CD4-positive, alpha-beta T cell treated with Interleukin-12 subunit alpha and Interleukin-12 subunit beta, for 1 hour (primary cell): ENCODE measurements at places on chromosomes 4 and X.

DNA sequence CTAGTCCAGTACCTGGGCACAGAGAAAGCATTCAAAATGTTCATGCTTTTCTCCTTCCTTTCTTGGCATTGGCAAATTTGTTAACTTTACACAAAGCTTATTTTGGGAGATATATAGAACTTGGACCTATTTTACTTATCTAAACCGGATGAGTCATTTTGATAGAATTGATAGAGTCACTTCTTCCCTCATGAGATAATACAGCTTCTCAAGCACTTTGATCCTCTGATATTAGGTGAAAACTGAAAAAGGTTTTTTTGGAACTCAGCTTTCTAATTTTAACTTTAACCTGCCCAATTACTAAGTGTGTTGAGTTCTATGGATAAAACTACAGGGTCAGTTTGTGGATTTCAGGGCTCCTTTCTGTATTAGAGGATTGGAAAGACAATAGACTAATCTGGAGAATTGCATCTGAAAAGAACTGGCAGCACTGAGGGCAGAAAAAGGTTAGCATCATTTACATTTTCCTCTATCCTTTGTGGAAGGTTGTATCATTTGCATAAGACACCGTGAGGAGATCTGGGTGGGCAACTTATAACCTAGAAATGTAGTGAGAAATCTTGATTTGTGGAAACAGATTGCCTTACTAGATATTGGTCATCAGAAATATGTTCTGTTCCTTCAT lies 2.4 kb downstream of the WDR44 start:
- DNase-seq = peak; percentile 0

GRCh38 chr4:186819342-186820086 lies 95.9 kb upstream of the FAT1 start:
- no peak for DNase-seq

GRCh38 chr4:136001791-136002190 lies 1530.5 kb downstream of the PCDH18 start:
- no peak for DNase-seq

DNA sequence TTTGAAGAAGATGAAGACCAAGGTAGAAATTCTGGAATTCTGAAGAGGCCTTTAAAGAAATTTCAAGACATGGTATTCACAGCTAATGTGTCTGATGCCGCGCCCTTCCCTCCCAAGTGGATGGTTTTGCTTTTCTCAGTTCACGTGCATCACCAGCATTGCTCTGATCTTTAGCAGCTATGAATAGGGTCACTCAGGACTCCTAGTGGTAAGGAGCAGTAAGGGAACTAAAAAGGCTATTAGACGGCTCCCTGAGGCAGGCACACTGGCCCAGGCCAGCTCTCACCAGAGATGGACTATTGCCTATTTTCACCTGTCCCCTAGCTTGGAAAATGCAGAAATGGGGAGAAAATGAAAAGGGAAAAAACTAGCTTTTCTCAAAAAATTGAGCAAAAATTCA lies 447.5 kb upstream of the RASGEF1B start:
- peak; percentile 2 for DNase-seq

DNA sequence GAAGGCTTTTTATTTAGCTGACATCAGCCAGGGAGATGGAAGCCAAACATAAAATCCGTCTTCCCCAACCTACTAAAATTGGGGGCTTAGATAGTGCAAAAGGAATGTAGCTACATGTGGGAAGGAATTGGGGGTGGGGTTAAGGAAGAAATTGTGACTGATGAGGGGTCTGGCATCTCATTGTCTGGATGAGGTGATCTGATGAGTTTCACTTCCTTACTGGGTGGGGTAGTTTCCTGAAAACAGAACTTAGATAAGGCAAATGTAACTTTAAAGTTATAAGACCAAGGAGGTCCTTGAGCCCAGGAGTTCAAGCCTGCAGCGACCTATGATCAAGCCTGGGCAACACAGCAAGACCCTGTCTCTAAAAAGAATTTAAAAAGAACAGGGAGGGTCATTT lies 105.5 kb upstream of the NEIL3 start:
- DNase-seq = no peak

GRCh38 chr4:115883231-115883630 lies 769.8 kb upstream of the NDST4 start:
- DNase-seq = no peak

- no peak for DNase-seq
Observed at GRCh38 chrX:153864561-153865320, 21.2 kb downstream of the L1CAM start.

GRCh38 chr4:108454227-108454626 lies 166.1 kb upstream of the RPL34 start:
- DNase-seq = no peak

DNA sequence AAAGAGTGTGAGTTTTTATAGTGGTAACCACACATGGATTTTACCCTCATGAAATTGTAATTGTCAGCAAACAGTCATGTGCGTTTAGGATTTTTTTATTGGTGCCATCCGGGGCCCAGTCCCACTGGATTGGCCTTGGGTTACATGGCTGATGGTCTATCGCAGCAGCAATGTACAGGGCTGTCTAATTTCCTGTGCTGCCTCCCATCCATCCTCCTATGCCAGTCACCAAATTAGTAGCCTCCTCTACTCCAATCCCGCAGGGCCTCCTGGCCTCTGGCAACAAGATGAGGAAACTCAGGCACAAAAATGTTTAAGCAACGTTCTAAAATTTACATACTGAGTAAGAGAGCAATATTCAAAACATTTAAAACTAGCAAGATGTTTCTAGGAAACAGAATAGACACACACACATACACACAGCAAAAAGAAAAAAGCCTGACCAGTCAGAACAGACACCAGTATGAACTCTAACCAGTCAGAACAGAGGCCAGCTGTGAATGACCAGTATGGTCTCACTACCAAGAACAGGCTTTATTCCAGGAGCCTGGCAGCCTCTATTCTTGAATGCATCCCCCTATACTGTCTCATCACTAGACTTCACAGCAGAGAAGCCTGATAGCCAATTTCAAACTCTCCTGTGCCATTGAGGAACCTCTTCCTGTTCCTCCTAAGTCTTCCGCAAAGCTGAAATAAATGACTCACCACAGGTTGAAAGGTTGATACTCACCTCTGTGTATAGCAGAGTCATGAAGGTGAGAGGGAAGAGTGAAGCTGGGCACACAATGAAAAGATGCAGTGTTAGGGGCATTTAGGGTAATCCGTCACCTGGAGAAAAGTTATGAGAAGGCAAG lies 42.6 kb downstream of the CHRNA9 start:
- no peak for DNase-seq

DNA sequence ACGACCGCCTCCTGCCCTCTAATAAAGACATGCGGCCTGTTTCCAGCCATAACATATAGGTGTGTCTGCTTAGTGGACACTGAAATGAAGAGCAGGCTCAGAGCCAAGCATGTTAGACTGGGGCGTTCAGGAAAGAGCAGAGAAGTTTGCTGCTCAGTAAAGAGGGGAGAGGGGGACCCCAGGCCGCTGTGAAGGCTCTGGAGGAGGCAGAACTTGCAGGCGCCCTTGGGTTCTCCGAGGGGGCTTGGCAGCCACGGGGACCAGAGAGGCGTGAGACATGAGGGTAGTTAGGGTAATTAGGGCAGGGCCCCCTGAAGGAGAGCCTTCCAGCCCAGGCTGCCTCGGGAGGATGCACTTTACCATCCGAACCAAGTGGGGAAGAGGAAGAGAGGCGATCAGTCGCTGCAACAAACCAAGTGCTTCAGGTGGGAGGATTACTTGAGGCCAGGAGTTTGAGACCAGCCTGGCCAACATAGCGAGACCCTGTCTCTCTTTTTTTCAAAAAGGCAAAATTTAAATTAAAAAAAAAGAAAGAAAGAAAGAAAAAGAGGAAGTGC lies 46.6 kb upstream of the CDKN2AIP start:
- DNase-seq = no peak

DNA sequence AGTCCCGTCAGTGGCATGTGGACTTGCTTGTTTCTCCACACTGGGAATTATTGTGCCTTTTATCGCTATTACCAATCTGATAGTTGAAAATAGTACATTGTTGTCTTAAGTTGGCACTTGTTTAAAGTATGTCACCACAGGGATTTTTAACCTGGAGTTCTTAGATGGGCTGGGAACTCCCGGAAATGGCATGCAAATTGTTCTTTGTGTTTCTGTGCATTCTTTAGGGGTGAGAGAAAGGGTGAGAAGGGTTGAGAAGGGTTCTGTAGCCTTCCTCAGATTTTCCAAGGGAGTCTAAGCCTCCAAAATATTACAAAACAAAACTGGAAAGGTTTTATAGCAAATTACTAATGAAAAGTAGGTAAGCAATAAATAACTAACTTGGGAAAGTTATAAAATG lies 176.9 kb downstream of the ZIC3 start:
- DNase-seq = no peak

DNA sequence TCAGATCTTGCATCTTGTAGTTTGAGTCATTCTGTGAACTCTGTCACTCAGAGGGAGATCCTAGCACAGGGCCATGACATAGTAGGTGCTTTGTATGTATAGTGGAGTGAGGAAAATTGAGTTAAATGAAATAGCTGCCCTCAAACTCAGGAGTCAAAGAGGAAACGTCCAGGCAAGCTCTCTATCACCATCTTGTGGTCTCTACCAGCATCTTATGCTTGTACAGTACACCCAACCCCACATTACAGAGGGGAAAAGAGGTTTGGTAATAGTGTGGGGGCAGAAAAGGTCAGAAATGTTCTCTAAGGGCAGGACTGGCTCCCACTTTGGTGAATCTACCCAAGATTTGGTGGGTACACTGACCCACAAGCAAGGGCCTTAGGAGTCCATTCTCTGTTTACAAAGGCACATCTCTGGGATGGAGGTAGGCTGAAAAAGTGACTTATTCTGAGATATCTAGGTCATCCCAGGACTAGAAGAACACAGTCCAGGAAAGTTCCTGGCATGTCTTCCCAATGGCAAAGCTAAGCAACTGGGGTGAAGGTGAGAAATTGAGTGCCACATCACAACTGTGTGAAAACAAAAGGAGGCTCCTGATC lies 131.8 kb downstream of the OR13H1 start:
- DNase-seq = no peak

- DNase-seq = no peak
Observed at GRCh38 chr4:69910016-69910782, 20.7 kb upstream of the CSN1S1 start.

DNA sequence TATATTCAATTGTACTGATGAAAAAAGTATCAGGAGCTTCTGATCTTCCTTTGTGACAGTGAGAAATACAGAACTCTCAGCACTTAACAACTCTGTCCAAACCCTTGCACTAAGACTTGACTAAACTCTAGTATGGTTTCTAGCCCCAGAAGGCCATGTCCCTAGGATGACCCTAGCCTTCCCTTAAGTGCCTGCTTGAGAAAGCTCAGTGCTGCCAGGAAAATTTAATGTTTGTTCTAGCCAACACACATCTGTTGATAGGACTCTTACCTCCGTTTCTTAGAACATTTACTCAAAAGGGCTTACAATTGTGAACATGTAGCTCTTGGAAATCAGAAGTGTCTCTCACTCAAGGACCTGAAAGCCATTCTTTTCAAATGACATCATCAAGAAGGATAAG lies 1055.2 kb upstream of the FTHL17 start:
- no peak for DNase-seq

GRCh38 chr4:136862653-136863052 lies 669.6 kb downstream of the PCDH18 start:
- DNase-seq = no peak

- no peak for DNase-seq
Observed at GRCh38 chr4:85909851-85910250, 434.9 kb downstream of the ARHGAP24 start.

GRCh38 chr4:118921786-118922185 lies 33.1 kb downstream of the SYNPO2 start:
- DNase-seq = no peak

DNA sequence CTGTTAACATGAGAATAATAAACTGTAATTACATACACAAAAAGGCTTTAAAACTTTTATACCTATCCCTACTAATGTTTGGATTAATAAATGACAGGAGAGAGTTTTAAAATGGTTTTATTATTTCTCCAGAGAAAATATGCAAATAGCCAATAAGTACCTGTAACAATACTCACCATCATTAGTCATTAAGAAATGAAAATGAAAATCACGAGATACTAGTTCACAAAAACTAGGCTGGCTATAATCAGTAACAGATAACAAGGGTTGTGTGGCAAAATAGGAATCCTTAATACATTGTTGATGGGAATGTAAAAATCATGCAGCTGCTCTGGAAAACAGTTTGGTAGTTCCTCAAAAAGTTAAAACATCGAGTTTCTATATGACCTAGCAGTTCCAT lies 25.2 kb upstream of the AP1AR start:
- DNase-seq = no peak

DNA sequence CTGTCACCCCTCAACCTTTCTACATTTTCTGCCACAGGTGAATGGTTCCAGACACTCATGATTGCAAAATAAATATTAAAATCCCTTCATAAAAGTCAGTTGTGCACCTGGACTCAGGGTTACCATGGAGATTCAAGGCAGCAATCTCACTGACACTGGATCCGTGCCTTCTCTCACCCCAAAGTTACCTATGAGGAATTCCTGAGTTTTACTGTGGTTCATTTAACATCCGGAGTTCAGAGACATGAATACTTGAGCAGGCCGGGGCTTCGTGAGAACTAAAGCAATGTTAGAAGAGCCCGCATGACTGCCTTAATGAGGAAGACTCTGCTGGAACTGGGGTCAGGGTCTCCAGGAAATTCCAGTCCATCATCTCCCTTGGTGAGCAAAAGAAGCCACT lies 12.5 kb upstream of the CLNK start:
- no peak for DNase-seq

GRCh38 chr4:180909279-180909678 lies 1333.9 kb upstream of the TENM3 start:
- no peak for DNase-seq

DNA sequence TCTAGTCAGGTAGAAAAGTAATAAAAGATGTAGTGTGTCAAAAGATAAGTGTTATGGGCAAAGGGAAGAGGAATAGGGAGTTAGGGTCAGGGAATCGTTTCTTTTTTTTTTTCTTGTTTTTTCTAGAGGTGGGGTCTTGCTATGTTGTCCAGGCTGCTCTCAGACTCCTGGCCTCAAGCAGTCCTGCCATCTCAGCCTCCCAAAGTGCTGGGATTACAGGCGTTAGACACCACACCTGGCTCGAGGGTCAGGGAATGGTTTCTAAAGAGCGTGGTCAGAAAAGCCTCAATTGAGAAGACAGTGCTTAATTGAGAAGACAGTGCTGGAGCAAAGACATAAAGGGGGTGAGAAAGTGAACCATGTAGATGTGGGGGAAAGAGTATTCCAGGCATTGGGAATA lies 19.1 kb downstream of the SMARCAD1 start:
- DNase-seq = no peak

DNA sequence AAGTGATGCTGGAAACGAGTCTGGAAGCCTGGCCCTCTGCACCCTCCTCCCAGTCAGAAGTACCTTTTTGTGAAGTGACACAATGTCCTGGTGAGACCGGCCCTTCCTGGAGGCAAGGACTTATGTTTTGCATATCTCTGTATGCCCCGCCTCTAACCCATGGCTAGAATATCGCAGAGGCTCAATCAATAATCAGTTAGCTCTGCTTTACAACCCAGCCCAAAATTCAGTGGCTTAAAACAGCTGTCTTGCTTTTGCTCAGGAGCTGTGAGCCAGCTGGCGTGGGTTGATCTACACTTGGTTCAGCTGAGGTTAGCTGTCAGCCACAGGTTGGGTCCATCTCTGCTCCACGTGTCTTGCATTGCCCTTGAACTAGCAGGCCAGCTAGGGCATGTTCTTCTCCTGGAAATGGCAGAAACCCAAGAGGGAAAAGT lies 98.8 kb upstream of the METTL14 start:
- no peak for DNase-seq
